Activated T-cell treated with anti-CD3 and anti-CD28 coated beads, Interleukin-2, amount 50 U/mL, for 24 hours (primary cell): ENCODE measurements at places on chromosomes 16 and 17.

GRCh38 chr17:42677921-42678781 is 1.4 kb upstream of the PLEKHH3 start:
- peak; percentile 91 for DNase-seq

DNA sequence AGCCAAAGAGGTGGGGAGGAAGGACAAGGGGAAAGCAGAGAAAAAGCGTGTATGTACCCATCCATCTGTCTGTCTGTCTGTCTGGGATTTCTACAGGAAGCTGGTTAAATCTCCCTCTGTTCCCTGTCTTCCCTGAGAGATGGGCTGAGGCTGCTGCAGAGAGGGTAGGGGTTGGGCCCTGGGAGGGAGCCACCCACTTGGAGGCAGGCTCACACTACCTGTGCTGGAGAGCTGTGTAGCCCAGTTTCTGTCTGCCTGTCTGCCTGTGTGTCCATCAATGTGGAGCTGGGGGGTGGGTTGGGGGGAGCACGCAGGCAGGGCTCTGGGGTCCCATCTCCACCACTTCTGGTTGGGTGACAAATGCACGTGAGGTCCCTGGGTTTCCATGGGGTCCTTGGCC is 18.6 kb upstream of the C17orf113 start:
- no peak for DNase-seq

DNA sequence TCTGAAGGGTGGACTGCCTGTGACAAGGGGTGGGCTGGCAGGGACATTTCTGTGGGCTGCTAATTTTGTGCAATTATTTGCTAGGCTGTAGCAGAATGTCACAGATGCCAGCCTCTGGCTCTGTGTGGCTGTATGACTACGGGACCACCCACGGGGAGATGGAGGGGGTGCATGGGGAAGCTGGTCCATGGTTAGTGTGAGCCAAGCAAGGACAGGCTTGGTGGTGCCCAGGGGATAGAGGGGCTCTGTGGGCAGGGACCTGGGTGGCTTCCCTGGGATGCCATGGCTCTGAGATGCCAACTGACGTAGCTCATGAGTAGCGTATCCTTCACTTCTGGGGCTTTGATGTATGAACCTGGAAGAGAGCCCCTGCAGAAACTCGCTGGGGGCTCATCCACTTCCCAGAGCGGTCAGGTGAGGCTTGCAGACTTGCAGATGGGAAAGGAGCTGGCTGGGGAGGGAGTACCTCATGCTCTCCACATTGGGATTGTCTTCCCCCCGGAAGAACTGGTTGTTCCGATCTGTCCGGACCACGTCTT is 87.2 kb downstream of the TBC1D16 start:
- peak; percentile 17 for DNase-seq

DNA sequence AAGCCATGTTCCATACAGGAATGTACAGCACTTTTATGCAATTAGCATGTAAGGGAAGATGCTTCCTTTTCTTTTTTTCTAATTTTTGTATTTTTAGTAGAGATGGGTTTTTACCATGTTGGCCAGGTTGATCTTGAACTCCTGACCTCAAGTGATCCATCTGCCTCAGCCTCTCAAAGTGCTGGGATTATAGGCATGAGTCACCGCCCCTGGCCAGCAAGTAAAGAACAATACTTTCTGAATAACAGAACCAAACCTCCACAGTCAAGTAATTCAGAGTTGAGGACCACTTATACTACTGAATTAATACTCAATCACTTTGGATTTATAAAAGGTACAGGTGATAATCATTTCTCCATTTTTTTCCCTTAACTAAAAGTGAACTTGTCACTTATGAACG is 13.0 kb downstream of the C16orf87 start:
- DNase-seq, result no peak

DNA sequence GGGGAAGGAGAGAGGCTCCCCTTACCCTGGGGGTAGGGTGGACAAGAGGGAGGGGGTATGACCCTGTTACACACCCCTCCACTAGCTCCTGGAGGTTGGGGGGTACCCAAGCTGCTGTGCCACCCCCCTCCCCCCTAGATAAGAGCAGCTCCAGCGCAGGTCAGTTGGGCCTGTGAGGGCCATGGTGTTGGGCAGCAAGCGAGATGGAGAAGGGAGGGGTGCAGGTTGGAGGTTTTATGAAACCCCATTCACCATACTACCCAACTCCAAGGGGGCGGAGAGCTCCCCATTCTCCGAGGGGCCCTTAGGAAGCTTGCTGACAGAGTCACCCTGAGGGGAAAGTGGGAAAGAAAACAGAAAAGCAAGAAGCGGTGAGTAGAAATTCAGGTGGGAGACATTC is 1.7 kb upstream of the SOX15 start:
- no peak for DNase-seq

- DNase-seq, result no peak
Measured at GRCh38 chr17:44006272-44006597, 1.8 kb downstream of the NAGS start.

- no peak for DNase-seq
Measured at GRCh38 chr17:81465910-81466309, 46.7 kb downstream of the ACTG1 start.

DNA sequence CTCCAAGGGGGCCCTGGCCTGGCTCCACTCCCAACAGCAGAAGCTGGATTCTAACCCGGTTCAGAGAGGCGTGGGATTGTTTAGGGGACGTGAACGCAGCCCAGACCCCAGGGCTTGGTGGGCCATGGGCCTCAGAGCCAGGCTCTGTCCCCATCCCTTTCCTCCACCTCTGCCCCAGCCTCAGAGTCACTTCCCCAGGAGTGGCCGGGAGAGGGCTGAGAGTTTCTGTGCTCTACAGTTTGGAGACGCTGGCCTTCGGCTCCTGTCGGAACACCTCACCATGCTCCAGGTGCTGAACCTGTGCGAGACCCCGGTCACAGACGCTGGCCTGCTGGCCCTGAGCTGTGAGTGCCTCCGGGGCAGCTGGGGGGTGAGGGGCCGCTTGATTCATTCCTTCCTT is 73.8 kb upstream of the PLCG2 start:
- DNase-seq, result no peak

GRCh38 chr16:48310908-48311641 is 63.7 kb upstream of the ABCC11 start:
- DNase-seq, result no peak

DNA sequence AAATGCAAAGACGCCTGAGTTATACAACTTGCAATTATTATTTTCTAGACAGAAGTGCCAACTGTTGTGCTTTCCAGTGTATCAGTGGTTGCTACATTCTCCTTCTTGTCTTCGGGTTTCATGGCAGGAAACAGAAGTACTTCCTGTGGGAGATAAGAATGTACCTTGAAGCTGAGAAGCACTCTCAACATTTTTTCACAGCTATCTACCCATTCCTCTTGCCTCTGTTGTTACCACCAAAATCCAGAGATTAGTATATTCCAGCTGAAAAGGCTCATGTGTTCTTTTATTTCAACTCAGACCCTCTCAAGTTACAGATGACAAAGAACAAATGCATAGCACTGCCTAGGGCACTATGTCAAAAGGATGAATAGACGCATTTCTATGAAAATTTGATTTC is 4.8 kb upstream of the ADAT1 start:
- DNase-seq, result no peak
